Posterior vena cava (tissue), 2 donors: ENCODE measurements at places on chromosomes 11 and 22. TPM values are rescaled to one million over a fixed set of nuclear protein-coding genes. Genes with fewer than 3 reads are reported as not detected.

KIAA1671 gene
- total RNA-seq: 26.2 TPM

OR8A1 gene
- total RNA-seq: 0.19 TPM

HEPHL1 gene
- total RNA-seq: not detected

KRTAP5-10 gene
- total RNA-seq: not detected

SNX32 gene
- 0.65 TPM for total RNA-seq
